AML-193 (cell line): ENCODE measurements at places on chromosomes 13 and 19.

- no peak for DNase-seq
Observed at GRCh38 chr19:33461256-33462111, 60.1 kb downstream of the PEPD start.

DNA sequence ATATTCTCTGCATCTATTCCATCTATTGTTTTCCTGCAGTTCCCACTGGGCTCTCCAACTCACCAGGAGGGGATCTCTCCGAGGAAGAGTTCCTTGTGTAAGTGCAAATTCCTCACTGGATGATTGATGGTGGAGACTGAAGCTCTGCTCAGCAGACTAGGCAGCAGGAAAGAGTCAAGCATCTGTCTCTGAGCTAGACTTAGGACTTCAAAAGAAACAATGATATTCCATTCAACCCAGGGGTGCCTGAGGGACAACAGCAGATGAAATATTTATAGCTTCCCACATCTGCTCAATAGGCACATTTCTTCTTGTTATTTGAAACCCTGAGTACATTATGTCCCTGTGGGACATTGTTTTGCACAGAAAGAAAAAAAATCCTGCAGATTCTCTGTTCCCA is at the start of the genes OR7A5 and OR7C1:
OR7A5 (minus strand) TSS at position 175 of the 400 bp plus-strand sequence. CDS start 6,944 bp downstream, outside the sequence.
OR7C1 (minus strand) TSS at position 175 of the 400 bp plus-strand sequence. CDS start 35,049 bp downstream, outside the sequence.
- no peak for DNase-seq

DNA sequence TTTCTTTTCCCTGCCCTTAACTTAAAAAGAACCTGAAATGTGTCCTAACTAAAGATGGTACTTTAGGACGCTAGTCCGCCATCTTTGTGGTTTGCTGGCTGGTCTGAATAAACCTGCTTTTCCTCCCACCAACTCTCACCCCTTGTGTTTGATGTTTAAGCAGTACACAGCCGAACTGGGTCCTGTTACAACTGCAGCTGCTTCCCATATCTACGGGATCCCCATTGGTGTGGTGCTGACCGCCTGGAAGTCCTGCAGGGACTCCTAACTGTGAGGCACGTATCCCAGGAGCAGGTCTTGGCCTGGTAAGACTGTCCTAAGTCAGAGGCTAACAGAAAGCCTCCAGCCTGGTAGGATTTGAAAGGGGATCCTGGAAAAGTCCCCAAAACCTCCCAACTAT is 40.9 kb upstream of the VSTM2B start:
- DNase-seq = no peak

- DNase-seq = no peak
Observed at GRCh38 chr13:55937180-55937579, 1203.5 kb upstream of the PRR20A start.

DNA sequence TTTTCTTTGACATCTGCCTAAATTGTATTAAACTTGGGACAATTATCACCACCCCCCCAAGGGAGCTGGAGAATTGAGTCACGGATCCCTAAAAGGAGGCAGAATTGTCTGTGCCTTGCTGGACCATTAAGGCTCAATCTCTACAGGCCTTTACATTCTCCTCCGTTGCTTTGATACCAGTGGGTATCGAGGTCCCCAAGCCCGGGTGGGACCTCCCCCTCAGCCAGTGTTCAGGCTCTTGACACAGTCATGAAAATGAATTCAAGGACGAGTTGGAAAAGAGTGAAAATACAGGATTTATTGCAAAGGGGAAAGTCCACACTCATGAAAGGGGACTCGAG is 5.6 kb downstream of the PPP1R15A start:
- DNase-seq = no peak

DNA sequence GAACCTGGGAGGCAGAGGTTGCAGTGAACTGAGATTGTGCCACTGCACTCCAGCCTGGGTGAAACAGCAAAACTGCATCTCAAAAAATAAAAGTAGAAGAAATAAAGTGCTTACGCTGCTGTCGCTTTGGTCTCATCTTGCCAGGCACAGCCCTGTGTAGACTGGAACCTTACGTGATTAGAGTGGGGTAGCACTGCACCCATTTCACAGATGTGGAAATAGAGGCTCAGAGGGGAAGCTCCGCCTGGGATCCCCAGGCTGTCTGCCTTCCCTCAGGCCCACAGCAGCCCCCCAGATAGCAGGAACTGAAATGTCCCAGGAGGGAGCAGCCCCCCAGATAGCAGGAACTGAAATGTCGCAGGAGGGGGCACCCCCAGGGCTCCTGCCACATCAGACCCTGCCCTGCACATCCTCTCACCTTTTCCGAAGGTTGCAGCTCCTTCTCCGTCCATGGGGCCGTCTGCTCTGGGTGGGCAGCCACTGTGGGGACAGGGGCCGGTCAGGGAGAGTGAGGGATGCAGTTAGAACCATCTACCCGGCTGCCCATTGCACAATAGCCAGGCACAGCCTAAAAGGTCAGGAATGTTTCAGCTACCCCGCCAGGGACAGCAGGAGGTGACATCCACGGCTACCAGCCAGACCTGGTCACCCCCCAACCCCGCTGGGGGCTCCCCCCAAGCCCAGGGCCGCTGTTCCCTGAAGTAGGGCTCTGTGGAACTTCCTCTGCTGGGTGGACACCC is 1.9 kb downstream of the PLIN4 start:
- DNase-seq = no peak

DNA sequence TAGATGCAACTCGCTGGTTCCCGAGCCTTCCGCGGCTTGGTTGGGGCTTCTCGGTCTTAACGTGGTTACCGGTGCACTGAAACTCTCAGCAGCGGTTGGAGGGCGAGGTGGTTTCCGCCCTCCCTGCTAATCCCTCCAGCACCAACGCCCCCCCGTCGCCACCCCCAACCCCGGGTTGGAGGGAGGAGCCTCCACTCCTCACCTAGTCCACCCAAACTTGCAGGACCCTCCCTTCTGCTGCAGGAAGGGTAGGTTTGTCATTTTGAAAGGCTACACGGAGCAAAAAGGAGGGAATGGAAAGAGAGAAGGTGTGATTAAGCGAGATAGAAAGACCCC is 465.0 kb downstream of the ITGBL1 start:
- DNase-seq = no peak

GRCh38 chr19:38856813-38857212 is 7.0 kb upstream of the HNRNPL start:
- DNase-seq = no peak

- no peak for DNase-seq
Observed at GRCh38 chr13:24192057-24192810, 31.7 kb downstream of the SPATA13 start.

GRCh38 chr19:17796013-17796837 is 1.3 kb downstream of the B3GNT3 start:
- no peak for DNase-seq

DNA sequence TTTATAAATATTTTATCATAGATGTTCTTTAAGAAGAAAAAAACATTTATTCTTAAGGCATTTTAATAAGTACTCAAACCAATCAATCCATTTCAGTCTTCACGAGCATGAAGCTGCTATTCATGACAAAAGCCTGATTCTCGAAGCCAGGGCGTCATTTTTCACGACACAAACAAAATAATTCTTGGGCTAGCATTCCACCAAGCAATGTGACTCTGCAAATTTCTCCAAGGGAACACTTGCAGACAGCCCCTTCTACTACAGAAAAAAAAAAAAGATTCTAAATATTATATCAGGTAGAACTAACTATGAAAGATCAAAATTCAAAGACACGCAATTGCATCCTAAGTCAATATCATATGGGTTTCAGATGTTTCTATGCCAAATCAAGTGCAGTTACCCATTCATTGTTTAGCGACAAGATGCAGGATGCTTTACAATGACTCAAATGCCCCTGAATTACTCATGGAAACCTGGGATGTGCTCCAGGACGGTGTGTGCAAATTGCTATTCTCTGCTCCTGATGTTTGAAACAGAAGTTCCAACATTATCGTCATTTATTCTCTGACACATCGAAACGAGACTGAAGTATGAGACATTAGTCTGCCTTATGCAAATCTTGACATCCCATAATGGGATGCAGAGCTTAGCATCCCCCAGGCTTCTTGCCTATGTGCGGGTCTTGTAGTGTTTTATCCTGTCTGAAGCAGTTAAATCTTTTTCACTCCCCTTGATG is 517.7 kb downstream of the MYO16 start:
- DNase-seq = no peak

DNA sequence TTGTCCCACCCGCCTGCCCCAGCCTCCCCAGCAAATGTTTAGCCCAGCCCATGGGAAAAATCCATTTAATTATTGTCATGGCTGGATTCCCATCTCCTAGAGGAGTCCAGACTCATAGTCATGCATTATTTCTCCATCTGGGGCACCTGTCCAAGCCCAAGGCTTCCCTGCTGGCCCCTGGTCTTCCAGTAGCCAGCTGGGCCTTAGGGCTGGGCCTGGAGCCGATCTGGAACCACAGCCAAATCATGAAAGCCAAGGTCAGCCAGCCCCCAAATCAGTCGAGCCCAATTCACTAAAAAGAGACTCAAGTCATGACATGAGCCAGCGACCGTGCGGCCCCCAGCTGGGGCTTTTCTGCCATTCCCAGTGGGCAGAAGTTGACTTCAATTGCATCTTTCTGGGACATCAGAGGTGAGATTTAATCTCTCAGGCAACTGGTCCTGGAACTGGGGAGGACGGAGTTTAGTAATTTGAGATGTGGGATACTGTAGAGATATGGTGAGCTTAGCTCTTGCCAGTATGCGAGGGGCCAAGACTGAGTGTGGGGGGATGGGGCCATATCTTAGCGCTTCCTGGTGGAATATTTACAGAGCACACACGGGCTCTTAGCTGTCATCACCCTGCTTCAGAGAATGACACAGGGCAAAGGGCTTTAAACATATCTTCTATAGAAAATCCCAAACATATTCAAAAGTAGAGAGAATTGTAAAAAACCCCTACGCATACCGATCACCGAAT is 9.4 kb upstream of the PGLYRP2 start:
- no peak for DNase-seq

GRCh38 chr19:48554385-48555091 is 2.6 kb downstream of the SULT2B1 start:
- no peak for DNase-seq
